GM12891 (cell line): ENCODE measurements at places on chromosomes 4 and X.
A peak's percentile ranks its signal among the peaks of the same experiment; 100 is the strongest.

- DNase-seq, result no peak
Measured at GRCh38 chrX:18701621-18702361, 5.7 kb upstream of the PPEF1 start.

DNA sequence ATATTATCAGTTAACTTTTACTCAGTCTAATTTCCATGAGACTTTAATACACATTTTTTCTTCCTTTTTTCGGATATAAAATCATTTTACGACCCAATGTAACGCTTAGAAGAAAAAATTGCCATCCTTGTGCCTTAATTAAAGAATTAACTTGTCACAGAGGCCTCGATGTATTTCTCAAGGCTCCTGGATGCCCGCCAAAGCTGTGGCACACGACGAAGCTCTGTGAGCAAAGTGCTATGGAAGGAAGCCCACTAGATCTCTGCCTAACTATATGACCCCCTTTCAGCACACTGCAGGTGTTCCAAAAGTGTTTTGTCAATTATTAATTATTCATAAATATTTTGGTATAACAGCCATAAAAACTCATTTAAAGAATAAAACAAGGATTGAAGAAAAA lies 54.4 kb downstream of the TAPT1 start:
- no peak for DNase-seq

DNA sequence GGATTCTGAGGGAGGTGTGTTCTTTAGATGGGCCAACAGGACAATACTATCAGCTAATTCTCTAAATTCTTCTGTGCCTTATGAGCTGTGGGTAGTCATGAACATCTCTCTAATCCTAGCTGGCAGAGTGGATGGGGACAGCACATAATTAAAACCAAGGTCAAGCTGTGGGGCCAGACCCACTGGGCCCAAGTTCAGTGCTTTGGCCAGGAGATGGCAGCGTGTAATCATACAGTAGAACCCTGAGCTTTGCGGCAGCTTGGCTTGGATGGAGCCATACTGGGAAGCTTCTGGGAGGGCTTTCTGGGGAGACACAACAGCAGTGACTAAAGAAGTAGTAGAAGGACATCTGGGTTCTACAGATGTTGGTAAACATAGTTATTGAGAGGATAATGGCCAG lies 140.3 kb upstream of the CXCL13 start:
- DNase-seq, result no peak

DNA sequence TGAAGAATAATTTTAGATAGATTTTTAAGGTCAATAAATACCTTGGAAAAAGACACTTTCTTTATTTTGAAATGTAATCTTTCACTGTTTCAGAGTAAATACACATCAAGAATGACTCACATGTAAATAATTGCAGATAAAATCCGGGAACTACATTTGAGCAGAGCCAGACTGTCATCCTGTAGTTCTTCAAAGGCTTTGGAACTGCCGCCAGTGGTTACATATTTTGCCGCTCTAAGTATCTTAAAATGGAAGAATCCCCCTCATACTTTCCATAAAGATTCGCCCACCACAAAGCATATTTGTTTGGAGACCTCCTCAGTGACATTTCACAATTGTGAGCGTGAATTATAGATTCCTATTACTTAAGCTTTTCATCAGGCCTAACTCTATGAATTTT lies 607.8 kb upstream of the ZFP42 start:
- DNase-seq, result no peak

GRCh38 chrX:47321823-47322371 lies 48.5 kb upstream of the ZNF157 start:
- DNase-seq, result no peak

DNA sequence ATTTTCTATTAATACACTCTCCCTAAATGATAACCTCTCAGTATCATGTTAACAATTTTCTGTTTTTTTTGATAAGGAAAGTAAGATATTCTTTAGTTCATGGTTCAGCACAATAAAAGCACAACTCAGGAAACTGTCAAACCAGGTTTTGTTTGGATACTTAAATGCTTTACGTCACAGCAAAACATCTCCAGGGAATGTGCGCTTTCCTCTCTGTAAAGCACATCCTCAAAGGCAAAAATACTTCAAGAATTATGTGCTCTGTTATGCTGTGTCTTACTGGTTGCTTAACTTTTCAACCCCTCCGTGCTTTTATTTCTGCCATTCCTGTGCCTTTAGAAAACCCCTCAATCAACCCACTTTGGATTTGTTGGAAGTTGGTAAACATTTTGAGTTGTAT lies 27.8 kb downstream of the SNX25 start:
- DNase-seq, result no peak

- no peak for DNase-seq
Measured at GRCh38 chrX:86830685-86831084, 682.4 kb downstream of the DACH2 start.

GRCh38 chr4:108116423-108117168 lies 52.1 kb downstream of the LEF1 start:
- no peak for DNase-seq

DNA sequence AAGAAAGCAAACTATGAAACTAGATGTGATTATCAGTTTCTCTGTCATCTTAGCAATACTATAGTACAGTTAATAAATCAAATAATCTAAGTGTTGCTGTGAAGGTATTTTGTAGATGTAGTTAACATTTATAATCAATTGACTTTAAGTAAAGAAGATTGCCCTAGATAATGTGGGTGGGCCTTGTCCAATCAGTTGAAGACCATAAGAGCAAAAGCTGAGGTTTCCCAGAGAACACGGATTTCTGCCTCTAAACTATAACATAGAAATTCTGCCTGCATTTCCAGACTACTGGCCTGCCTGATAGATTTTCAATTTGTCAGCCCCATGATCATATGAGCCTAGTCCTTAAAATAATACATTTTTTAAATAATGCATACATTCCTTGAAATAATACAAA lies 222.9 kb downstream of the PCDH18 start:
- no peak for DNase-seq

DNA sequence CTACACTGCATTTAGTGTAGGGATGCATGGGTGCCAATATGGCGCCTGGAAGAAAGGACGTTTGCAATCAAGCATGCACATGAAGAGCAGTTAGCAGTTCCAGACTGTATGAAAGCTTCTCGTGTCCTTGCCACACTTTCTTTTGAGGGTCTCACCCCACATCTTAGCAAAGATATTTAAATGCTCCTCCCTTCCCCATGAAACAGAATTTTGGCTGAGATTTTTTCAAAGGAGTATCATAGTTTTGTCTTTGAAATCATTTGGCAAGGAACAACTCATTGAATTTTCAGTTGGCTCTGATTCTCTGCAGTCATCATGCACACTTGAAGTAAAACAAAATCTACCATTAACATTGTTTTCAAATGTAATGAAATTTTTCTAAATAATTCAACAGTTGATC lies 39.6 kb upstream of the STIM2 start:
- DNase-seq, result no peak

DNA sequence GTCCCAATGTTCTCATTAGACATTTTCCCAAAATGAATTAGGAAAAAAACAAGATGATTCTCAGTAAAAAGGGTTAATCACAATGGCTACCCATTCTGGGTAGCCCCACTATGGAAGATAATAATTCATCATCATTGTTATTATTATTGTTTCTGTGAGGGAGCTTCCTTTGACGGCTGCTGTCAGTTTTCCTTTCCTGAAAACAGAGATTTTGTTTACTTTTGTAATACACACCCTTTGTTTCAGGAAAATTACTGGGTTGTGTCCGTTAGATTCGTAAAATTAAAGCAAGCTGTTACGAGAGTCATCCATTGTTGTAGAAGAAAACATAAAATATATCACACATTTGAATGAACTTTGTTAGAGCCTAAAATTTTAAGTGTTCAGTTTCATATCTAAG lies 192.9 kb upstream of the ANKRD50 start:
- no peak for DNase-seq

- no peak for DNase-seq
Measured at GRCh38 chr4:187889651-187890050, 105.9 kb upstream of the ZFP42 start.

- no peak for DNase-seq
Measured at GRCh38 chrX:77668391-77669237, 117.4 kb downstream of the ATRX start.

GRCh38 chr4:153618833-153619232 lies 65.2 kb upstream of the TLR2 start:
- DNase-seq, result no peak

DNA sequence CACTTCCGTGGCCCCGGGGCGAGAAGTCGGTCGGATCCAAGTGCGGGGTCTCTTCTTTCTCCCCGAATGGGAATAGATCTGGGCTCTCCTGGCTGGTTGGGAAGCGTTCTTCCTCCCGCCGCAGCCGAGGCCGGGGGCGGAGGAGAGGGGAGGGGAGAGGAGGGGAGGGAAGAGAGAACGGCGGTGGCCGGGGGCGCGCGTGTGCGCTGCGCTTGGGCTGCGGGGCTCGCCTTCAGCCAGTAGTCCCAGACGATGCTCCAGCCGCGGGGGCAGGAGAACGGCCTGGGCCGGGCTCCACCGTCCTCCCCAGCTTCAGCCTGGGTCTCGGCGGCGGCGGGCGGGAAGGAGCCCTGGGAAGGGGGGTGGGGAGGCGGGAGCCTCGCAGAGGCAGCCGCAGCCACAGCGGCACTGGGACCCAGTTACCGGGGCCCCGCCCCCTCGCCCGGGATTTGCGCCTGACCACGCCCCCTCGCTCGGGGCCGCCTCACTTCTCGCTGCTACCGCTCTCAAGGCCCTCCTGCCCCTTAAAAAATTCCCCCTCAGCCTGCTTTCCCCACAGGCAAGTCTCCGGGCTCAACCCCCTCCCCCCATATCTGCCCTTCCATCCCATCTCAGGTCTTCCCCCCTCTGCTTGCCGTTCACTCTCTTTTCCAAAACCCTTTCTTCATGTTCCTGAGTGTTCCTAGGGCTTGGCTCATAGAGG lies at the start of gene FGD1:
FGD1 (minus strand) TSS at position 421 of the 703 bp plus-strand sequence. CDS start 802 bp downstream, outside the sequence.
- DNase-seq, result peak; percentile 27

GRCh38 chrX:45849261-45849862 lies 648.7 kb upstream of the DIPK2B start:
- DNase-seq, result no peak

GRCh38 chr4:123379392-123379791 lies 17.2 kb upstream of the SPRY1 start:
- DNase-seq, result no peak

GRCh38 chr4:2275546-2276251 lies 13.8 kb upstream of the MXD4 start:
- no peak for DNase-seq

DNA sequence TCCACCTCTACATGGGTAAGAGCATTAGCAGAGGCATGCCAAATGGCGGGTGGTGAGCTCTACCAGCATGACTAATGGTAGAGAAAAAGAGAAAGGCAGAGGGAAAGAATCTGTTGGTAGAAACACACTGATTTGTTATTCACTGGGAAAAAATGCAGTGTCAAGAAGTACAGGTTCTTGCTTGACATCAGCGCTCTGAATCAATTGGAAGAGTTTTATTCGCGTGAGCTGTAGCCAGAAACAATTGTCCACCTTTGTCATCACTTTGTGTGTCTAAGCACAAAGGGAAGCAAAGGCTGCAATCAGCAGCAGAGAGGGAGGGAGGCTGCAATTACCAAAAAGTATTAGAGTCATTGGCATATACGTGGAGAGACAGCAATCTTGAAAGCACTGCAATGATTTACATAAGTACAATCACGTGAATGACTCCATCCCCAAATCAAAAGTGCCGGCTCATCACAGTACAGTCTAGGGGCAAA lies 67.7 kb upstream of the HS3ST1 start:
- no peak for DNase-seq

GRCh38 chr4:142719854-142720541 lies 126.1 kb downstream of the INPP4B start:
- no peak for DNase-seq

DNA sequence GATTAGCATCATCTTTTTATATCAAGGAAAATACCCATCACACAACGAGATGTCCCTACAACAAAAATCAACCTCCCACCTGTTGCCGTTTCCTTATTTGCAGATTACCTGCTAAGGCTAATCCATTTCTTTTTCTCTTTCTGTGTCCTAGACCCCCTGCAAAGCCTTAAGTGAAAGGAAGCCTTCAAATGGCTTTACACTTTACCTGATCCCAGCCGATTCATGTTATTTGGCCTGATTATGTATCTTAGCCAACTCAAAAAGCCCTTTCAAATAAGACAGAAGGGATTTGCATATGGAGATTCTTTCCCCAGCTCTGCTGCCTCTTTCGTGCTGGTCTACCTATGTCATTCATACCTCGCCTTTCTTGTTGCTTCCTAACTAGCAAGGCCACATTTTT lies 14.4 kb downstream of the ABCG2 start:
- DNase-seq, result no peak

DNA sequence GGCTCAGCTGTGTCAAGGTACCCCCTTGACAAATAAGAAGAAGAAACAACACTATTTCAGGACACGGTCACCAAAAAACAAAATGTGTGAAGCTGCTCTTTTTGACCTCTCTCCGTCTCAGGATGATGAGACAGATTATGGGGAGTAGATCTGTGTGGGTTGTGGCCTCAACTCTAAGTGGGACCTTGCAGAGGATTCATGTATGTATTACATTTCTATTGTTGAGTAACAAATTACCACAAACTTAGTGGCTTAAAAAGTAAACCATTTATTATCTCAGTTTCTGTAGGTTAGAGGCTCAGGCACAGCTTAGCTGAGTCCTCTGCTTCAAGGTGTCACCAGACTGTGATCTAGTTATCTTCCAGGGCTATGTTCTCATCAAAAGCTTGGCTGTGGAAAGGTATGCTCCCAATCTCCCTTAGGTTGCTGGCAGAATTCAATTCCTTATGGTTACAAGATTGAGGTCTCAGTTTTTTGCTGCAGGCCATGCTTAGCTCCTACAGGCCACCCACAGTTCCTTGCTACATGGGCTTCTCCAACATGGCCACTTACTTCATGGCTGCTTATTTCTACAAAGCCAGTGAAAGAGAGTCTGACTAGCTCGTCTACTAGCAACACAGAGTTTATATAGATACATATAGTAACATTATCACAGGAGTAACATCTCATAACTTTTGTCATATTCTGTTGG lies 28.1 kb downstream of the DGKK start:
- DNase-seq, result no peak

- peak; percentile 16 for DNase-seq
Measured at GRCh38 chrX:150362599-150363481, at the start of gene MAMLD1. TSS of gene MAMLD1 (plus strand) at chrX:150363317. CDS start at chrX:150445517, 82,200 bp downstream.

GRCh38 chr4:114399105-114399504 lies 199.5 kb upstream of the UGT8 start:
- no peak for DNase-seq

- DNase-seq, result no peak
Measured at GRCh38 chrX:1537031-1537715, at the start of gene P2RY8. TSS of gene P2RY8 (minus strand) at chrX:1537185. CDS start at chrX:1466558, 70,627 bp downstream.
